Activated naive CD4-positive, alpha-beta T cell treated with anti-CD3 and anti-CD28 coated beads for 36 hours (primary cell): ENCODE measurements at places on chromosomes 3 and 15. TPM values are rescaled to one million over a fixed set of nuclear protein-coding genes. Genes with fewer than 3 reads are reported as not detected.

Gene ZBBX
- total RNA-seq, result not detected

Gene DGKG
- total RNA-seq, result 0.98 TPM

DNA sequence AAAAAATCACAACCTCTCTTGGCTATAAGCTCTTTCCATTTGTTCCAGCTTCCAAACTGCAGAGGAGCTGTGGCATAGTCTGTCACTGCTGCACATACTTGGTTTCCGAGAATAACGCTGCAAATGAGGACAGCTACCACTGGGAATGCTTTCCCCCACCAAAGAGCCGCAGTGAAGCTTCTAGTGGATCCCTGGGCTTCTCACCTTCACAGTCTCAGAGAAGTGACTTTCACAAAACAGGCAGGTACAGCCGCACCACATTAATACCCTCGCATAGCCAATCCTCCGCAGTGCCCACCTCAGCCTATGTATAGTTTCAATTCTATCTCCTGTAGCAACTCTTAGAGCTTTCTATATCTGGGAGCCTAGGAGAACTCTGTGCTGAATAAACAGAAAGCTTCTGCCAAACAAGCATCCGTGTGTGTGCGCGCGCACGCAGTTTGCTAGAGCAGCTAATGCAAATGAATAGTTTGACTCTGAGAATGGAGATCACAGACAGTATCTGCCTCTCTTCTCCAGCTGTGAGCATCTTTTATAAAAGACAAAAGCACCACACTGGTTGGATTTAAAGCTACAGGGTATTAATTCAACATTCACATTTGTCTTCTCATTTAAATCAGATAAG is 81.9 kb upstream of the PLXND1 start:
- DNase-seq, result no peak

GRCh38 chr3:190387578-190388213 is at the start of gene CLDN16:
TSS of gene CLDN16 (plus strand) at chr3:190388163. CDS start at chr3:190388330, 167 bp downstream.
- no peak for DNase-seq

GRCh38 chr15:48632651-48633050 is 12.9 kb downstream of the FBN1 start:
- DNase-seq, result no peak

DNA sequence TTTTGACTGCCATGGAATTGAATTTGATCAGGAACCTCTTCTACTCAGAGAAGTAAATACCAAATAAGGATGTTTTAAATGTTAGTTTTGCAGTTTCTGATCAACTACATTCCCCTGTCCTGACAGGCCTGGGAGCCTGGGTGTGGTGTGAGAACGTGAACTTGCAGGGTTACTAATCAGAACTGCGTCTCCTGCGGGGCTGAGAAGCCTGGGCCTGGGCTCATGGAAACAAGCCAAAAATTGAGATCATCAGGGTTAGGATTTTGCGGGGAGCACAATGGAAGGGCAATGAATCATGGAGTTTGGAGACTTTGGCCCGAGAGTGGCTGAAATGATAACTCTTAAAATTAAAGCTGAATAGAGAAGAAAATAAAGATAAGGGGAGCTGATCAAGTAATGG is 47.8 kb upstream of the C3orf70 start:
- no peak for DNase-seq

DNA sequence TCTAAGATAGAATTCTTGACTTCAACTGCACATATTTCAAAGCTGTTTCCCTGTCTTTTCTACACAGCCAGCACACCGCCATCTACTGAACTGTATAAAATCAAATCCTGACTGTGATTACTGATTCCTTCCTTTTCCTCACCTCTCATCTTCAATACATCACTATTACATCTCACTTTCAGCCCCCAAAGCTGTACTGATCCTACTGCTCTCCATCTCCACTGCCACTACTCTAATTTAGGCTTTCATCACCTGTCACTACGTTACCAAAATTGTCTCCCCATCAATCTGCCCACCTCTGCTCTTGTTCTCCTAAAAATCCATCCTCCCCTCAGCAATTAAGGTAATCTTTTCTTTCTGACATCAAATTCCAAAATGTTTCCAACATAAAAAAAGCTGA is 4.5 kb upstream of the CCDC39 start:
- DNase-seq, result no peak

DNA sequence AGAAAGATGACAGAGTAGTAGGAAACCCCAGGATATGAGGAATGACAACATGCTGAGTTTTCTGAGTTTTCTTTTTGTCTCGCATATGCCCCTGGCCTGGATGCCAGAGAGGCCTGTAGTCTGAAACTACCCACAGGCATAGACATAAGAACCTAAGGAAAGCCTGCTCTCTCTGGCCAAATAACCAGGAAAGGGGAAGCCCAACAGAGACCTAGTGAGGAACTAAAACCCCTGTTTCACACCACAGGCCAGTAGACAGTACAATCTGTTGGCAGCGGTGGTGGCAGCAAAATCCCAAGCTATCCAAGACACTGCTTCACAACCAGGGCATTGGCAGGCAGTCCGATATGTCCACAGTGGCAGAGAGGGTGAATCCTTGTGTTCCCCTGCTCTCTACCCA is 55.0 kb upstream of the DCP1A start:
- DNase-seq, result no peak
